ENCODE measurements at places on chromosomes 4 and X.

GRCh38 chr4:117010671-117011070 lies 74.7 kb downstream of the TRAM1L1 start:
- DNase-seq, result no peak

DNA sequence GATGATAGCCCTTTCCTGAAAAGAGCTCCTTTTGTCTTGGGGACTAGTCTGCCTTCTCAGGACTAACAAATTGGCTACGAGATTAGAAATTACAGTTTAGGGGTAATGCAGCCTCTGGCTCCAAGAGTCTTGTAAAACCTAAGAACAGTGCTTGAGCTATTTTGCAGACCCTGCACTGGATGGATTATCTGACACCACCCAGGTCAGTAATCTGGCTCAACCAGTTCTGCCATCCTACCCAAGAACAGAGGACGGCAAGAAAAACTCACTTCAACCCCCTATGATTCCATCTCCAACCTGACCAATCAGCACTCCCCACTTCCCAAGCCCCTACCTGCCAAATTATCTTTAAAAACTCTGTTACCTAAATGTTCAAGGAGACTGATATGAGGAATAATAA lies 225.1 kb downstream of the FAM47A start:
- no peak for DNase-seq

GRCh38 chrX:25011589-25012432 lies 4.0 kb downstream of the ARX start:
- no peak for DNase-seq

- no peak for DNase-seq
Measured at GRCh38 chrX:136198010-136198409, 50.7 kb downstream of the FHL1 start.

DNA sequence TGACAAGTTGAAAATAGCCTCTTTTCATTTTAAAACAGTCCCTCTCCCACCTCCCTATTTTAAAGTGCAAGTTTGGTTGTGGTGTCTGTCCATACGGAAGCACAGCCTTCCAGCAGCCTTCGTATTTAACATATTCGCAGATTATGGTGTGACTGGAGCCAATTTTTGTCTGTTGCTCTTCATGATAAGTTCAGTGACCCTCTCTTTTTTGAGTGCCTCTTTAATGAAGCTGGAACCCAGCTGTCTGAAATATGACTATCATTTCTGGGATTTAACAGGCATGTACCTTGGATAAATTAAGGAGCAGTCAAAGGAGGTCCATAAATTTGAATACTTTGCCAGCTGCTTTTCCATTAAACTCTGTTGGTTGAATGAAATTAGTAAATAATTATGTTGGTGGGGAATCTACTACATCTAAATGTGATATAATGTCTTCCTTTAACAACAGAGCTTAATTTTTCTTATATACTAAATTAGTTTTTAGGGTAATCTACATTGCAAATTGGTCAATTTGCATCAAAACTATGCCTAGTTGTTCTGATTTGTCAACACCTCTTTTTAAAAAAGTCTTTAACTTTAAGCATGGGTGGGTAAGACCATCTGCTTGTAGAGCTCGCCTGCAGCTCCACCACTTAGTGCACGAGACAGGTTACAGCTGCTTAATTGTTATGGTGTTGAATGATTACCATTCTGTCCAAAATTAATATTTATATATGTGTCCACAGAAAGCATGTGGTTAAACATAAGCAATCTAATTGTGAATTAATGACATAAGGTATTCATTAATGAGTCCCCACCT lies 216.6 kb downstream of the DCTD start:
- DNase-seq, result no peak
